Caki2 (cell line): ENCODE measurements at places on chromosomes 3 and 15.

DNA sequence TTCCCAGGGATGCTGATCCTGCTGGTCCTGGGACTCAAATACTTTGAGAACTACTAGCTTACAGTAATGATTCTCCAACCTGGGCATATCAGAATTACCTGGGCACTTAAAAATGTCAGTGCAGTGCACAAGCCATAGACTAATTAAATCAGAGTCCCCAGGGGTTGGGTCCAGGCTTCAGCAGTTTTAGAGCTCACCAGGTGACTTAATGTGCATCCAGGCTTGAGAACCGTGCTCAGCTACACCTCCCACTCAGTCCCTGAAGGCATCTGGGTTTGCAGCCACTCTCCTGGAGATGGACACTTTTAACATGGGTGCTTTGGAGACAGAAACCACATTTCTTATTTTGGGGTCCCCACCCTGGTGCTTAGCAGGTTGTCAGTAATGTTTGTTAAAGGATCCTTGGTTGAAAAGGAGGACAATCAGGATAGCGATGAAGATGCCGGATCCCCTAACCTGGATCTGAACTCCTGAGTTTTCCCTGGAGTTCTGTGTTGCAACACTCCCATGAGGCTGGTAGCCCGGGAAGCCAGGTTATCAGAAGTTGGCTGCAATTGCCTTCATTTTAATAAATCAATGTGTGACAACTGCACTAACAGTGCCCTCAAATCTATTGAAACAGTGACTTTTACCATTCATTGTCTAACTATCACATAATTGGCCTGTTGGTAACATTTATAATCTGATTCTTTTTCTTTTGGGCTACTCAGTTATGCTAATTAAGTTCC, 48.1 kb downstream of the BFSP2 start:
- no peak for DNase-seq

DNA sequence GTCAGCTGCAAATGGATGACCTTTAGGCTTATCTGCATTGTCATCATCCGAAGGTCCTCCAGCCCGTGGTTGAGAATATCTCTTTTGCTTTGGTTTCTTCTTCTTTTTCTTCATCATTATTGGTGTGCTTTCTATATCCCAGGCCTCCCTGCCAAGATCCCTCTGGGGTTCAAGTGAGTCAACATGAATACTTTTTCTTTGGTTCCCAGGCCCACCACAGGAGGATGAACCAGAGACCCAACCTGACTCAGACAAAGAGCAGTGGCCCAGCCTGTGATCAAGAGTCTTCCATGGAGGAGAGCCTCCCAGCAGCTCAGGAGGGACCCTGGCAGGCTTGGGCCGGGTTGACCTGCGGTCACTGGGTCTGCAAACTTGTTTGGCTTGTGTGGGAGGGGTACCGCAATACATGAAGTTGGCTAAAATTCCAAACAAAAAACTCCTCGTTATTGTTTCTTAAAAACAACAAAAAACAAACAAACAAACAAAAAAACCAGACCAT, 104.2 kb downstream of the MAP4 start:
- no peak for DNase-seq

- no peak for DNase-seq
Observed at GRCh38 chr3:193974191-193974652, 161.7 kb upstream of the HES1 start.

- no peak for DNase-seq
Observed at GRCh38 chr3:38149708-38150107, 11.2 kb downstream of the MYD88 start.

DNA sequence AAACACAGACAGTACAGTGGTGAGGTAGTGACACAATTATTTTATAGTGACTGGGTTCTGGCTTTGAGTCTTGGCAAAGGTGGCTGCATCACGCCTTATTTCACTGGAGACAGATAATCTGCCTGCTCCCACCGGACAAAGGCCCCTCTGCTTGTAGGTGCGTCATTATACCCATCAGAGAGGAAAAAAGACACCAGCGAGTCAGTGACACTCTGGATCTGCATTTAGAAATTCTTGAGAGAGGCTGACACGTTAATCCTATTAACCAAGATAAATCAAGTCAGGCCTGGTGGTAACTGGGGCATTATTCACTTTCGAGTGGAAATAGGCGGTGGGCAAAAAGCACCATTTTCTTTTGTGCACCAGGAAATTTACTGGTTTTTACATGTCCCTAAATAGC, 76.2 kb downstream of the NR2F2 start:
- no peak for DNase-seq

DNA sequence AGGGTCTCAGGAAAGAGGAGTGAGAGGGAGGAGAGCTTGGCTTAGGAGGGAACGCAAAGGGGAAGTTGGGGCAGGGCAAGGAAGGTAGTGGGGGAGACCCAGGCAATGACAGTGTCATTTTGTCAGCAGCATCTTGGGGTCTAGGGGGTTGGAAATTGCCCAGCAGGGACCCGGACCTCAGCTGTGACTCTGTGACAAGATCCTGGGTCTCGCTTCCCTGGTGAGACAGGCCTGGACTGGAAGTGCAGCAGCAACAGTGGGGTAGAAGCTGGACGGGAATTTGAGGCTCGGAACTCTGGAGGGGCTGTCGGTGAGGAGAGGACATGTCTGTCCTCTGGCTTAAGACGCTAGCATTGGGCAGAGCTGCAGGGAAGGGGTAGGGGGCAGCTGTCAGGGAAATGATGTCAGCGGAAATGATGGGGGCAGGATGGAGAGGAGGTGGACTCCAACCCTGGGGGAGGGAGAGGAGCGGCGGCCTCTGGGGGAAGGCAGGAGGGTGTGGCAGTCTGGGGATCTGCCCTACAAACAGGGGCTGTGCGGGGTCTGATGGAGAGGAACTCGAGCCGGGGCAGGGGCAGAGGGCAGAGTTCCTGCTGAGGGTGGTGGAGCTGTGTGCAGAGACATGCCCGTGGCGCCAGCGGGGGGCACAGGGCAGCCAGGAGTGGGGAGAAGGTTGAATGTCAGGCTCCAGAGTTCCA, 12.3 kb downstream of the ANPEP start:
- DNase-seq = no peak

GRCh38 chr3:175659670-175660350, 800.7 kb downstream of the NAALADL2 start:
- DNase-seq = no peak

- no peak for DNase-seq
Observed at GRCh38 chr15:89926158-89926557, 13.4 kb upstream of the ARPIN start.

- no peak for DNase-seq
Observed at GRCh38 chr3:177351206-177351605, 153.9 kb upstream of the TBL1XR1 start.

GRCh38 chr15:30068326-30068725, 14.4 kb upstream of the GOLGA8J start:
- DNase-seq = no peak

GRCh38 chr3:154184582-154184981, 63.4 kb downstream of the ARHGEF26 start:
- no peak for DNase-seq
